ENCODE measurements at places on chromosomes 6 and 20. TPM values are rescaled to one million over a fixed set of nuclear protein-coding genes. Genes with fewer than 3 reads are reported as not detected.

DNA sequence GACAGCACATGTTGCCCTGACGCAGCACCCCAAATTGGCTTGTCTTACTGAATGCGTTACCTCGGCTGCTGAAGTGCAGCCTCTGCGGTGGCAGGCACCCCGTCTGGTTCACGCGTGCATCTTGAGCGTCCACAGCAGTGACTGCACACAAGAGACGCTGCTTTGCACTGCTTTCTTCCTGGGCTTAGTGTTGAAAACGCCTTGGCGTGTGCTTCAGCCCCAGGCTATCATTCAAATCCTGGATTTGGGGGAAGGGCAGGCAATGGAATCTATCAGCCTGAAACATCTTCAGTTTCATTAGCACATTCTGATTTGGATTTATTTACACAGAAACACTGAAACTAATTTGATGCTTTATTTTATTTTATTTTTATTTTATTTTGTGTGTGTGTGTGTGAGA, 342.7 kb downstream of the SMOC2 start:
- DNase-seq = no peak

GRCh38 chr20:4609511-4609910, 112.2 kb upstream of the PRND start:
- no peak for DNase-seq

The STX11 gene
- 3.0 TPM for total RNA-seq

- DNase-seq = peak; percentile 52
Measured at GRCh38 chr6:142474531-142475289, 172.9 kb downstream of the ADGRG6 start.

The TRIM40 gene
- total RNA-seq = not detected

The CDYL gene
- total RNA-seq = 49.3 TPM

GRCh38 chr6:165308926-165309731, at the start of gene C6orf118:
Gene C6orf118, minus strand, starts transcription at chr6:165309605. Its CDS starts 19 bp downstream, at chr6:165309586.
- DNase-seq = no peak

- no peak for DNase-seq
Measured at GRCh38 chr6:147057705-147058342, 146.4 kb upstream of the STXBP5 start.

GRCh38 chr6:133352046-133352445, 110.9 kb downstream of the EYA4 start:
- no peak for DNase-seq

GRCh38 chr6:38176797-38177751, 357.5 kb downstream of the ZFAND3 start:
- DNase-seq = no peak

DNA sequence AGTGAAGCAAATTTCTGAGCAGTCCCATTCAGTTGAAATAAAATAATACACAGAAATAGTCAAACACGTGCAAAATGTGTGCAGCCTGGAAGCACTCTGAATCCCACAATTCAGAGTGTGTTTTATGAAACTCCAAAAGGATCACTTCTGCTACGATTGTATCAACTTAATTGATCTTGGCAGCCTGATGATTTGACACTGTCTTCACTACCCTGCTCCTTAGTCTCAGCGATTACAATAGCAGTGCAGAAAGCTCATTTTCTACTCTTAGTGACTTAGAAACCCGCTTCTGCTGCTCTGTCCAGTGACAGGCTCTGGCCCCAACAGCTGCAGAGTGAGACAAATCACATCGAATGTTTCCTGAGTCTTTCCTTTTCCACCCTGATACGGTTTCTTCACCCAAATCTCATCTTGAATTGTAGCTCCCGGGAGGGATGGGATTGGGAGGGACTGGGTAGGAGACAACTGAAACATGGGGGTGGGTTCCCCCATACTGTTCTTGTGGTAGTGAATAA, 16.2 kb upstream of the EMILIN3 start:
- no peak for DNase-seq

The PLEKHG1 gene
- total RNA-seq = 5.3 TPM

GRCh38 chr6:15496345-15497131, 166.3 kb downstream of the DTNBP1 start:
- DNase-seq = no peak

GRCh38 chr20:36856691-36857635, 19.0 kb upstream of the TLDC2 start:
- DNase-seq = peak; percentile 17

GRCh38 chr20:10666221-10667076, 7.3 kb downstream of the JAG1 start:
- no peak for DNase-seq

- peak; percentile 82 for DNase-seq
Measured at GRCh38 chr20:846894-847278, 13.4 kb downstream of the FAM110A start.

GRCh38 chr6:39338397-39338796, 15.9 kb upstream of the KCNK16 start:
- DNase-seq = no peak

The VSX1 gene
- total RNA-seq = not detected

- no peak for DNase-seq
Measured at GRCh38 chr6:15511248-15512125, 151.3 kb downstream of the DTNBP1 start.

DNA sequence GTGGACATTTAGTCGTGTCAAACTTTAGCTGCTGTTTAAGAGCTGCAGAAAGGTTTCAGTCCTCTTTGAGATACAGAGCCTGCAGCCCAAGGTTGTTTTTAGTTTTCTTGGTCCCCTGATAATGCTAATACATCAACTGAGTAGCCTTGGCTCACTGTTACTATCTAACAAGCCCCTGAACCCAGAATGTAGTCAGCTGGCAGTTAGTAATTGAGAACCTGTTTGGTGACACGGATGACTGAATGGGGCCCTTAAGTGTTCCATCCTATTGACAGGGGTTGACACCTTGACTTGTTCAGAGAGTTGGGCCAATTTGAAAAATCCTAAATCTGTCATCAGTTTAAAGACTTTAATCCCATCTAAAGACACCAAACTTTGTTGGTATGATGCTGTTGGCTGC, 2.8 kb downstream of the RTN4IP1 start:
- no peak for DNase-seq

DNA sequence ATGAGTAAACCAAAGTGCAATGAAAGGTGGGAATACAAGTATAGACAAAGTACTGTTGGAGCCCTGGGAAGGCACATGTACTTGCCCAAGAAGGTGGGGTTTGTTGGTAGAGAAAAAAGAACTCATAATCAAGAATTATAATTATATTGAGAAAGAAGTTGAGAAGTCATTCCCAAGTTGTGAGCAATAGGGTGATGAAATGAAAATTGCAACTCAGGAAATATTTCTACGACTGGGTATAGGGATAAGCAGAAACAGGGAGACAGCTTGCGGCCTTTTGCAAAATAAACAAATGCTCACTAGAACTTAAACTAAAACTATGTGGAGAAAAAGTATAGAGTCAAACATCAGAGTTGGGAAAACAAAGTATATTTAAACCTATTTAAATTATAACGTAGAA, 250.7 kb upstream of the FAM83B start:
- no peak for DNase-seq

The DNAH8 gene
- not detected for total RNA-seq

DNA sequence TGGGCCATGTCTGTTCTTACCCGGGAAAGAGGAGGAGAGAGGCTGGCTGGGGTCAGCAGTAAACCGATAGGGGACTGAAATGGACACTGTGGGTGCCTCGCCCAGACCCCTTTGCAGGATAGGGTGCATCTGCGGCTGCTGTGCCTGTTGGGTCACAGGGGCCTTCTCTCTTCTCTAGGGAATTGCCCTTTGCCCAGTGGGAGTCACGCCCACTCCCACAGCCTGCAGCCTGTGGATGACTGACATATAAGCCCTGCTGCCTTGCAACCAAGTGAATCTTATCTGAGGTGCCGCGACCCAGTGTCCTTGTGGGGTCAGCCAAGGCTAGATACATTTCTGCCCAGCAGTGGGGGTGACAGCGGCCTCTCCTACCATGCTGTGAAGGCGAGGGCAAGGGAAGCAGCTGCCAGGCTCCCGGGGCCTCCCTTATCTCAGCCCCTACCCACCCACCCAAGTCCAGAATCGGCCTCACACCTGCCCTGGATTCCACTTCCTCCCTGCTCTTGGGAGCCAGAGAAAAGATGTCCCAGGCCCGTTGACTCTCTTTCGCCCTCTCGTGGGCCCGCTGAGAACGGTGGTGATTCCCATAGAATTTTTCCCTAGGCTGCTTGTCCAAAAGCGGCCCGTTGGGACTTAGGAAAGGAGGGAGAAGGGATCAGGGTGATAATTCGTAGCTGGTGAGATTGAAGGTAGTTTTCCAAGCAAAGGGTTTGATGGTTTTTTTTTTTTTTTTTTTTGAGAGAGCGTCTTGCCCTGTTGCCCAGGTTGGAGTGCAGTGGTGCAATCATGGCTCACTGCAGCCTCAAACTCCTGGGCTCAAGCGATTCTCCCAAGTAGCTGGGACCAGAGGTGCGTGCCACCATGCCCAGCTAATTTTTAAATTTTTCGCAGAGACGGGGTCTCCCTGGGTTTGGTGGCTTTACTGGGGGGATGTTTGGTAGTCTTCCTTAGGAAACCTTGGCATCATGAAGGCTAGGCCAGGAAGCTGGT, 76.4 kb upstream of the RNF24 start:
- DNase-seq = peak; percentile 9

DNA sequence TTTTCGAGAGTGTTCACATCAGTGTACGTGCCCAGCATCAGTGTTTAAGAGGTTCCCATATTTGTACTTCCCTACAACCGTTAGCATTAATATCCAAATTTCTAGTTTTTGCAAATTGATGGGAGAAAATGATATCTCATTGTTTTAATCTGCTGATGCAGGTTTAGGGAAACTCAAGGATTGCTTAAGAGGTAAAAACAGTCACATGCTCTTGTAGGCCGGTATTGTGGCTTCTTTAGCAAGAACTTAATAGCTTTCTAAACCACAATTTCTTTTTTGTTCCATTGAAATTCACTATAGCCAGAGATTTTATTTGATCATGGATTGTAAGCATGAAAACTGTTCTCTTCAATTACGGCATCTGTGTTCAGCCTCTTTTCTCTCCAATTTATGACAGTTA, 29.5 kb downstream of the BEND6 start:
- DNase-seq = no peak

- no peak for DNase-seq
Measured at GRCh38 chr6:132100388-132100990, 149.3 kb upstream of the CCN2 start.

- no peak for DNase-seq
Measured at GRCh38 chr20:4511776-4512175, 209.9 kb upstream of the PRND start.

The SLC24A3 gene
- total RNA-seq = not detected

- no peak for DNase-seq
Measured at GRCh38 chr6:93266116-93266817, 153.1 kb downstream of the EPHA7 start.

All from naive thymus-derived CD8-positive, alpha-beta T cell (primary cell).